Endothelial cell of umbilical vein (primary cell): ENCODE measurements at places on chromosomes 7 and 10.

GRCh38 chr7:100811480-100811879 lies 15.8 kb downstream of the EPHB4 start:
- no peak for DNase-seq

DNA sequence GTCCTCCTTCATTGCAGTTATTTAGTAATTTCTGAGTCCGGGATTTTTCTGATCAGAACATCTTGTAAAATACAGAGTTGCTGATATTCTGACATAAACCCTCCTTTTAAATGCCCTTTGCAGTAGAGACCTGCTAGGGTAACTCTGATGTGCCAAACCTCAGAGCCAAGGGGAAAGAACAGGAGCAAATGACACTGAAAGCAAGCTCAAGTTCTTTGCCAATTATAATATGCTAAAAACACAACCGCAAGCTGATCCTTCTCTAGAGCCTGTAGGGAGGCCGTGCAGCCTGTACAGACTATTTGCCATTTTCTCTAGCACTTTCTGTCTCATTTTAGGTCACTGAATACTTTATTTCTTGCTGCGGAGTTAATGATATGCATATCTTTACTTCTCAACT lies 240.4 kb downstream of the CAMK1D start:
- DNase-seq: no peak

DNA sequence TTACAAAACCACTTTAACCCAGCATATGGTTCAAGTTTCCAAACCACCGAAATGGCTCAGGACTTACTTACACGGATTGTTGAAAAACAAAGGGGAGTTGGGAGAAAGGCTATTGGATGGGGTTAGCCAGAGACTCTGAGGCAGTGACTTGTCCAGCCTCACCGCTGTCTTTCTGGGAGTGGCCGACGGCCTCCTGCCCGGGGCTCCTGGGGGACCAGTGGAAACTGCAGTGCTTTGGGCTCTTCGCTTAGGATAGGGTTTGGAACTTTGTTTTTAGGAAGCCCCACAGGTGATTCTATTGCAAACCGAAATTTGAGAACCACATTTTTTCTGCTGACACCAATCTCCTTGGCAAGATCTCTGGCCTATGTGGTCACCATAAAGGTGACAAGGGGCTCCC lies 38.1 kb upstream of the R3HCC1L start:
- no peak for DNase-seq

DNA sequence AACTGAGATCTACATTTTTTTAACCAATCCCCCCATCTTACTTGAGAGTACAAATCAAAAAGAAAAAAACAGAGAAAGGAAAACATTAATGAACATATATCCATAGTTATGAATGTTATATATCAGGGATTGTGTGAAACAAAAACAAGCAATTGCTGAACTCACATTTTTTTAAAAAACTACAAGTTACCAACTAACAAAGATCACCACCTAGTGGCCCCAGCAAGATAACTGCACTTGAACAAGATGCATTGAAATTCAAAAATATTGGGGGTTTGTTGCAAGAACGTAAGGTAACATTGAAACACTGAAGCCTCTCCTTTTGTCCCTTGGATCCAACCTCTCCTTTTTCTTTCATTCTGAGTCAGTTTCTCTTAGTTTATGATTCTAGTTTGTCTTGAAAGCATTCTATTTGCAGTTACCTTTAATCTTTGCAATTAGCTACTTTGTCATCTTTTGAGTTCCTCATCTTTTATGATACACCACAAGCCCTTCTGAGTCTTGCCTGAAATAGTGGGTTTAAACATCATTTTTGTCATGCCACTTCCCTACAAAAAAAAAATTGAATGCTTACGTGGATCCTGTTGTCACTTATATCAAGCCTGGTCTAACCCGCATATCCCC lies 87.3 kb upstream of the TES start:
- peak; percentile 55 for DNase-seq

GRCh38 chr7:123705211-123705901 lies 43.4 kb downstream of the WASL start:
- DNase-seq: no peak
